Thoracic aorta (tissue), 2 donors: ENCODE measurements at places on chromosomes 4 and X. TPM values are rescaled to one million over a fixed set of nuclear protein-coding genes. Genes with fewer than 3 reads are reported as not detected.

- no peak for DNase-seq
Observed at GRCh38 chr4:120299631-120300030, 233.0 kb upstream of the MAD2L1 start.

DNA sequence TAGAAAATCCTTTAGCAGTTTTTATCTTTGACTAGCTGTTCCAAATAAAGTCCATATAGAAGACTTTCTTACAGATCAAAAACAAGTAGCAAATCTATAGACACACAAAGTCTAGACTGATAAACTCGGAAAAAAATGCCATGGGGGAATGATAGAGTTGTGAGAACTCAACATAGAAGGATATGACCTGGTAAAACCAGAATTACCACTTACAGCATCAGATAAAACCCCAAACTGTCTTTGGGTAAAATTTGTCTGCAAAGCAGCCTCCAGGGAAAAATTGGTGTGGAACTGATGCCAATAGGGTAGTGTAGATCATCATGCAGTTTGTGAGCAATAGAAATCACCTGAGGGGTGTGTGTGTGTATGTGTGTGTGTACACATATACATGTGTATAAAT, 579.1 kb downstream of the SPOCK3 start:
- no peak for DNase-seq

DNA sequence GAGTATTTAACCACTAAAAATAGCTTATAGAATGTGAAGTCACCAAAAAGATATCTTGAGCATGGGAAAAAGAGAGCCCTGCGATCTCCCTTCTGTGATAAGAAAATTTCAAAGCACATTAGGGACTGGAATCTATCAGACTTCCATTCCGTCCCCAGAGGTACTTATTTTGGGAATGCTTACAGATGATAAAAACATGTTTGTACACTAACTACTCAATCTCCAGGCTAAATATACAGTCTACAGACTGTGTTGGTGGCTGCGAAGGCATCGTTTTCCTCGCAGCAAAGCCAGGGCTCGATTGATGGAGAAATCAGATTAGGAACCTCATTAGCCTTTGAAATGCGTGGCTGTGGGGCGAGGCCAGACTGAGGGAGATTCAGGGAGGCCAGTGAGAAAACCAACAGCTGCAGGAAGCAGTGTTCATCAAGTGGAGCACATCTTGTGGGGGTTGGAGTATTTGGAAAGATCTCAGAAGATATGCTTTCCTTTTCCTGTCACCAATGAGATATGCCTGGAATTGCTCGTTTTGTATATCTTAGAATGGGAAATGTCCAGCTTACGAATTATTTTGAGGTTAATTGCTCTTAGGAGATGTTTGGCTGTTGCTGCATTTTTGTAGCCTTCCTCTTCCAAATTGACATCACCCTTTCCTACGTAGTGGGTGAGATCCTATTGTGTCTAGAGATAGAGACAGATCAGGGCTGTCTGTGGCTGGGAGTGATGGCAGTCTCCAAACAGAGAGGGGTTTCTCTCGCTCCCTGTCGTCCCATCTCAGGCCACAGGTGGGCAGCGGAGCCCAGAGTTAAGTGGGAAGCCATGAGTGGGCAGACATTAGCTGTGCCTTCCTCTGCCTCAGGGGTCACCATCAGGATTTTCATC, 224.9 kb upstream of the FAT1 start:
- DNase-seq, result no peak

DNA sequence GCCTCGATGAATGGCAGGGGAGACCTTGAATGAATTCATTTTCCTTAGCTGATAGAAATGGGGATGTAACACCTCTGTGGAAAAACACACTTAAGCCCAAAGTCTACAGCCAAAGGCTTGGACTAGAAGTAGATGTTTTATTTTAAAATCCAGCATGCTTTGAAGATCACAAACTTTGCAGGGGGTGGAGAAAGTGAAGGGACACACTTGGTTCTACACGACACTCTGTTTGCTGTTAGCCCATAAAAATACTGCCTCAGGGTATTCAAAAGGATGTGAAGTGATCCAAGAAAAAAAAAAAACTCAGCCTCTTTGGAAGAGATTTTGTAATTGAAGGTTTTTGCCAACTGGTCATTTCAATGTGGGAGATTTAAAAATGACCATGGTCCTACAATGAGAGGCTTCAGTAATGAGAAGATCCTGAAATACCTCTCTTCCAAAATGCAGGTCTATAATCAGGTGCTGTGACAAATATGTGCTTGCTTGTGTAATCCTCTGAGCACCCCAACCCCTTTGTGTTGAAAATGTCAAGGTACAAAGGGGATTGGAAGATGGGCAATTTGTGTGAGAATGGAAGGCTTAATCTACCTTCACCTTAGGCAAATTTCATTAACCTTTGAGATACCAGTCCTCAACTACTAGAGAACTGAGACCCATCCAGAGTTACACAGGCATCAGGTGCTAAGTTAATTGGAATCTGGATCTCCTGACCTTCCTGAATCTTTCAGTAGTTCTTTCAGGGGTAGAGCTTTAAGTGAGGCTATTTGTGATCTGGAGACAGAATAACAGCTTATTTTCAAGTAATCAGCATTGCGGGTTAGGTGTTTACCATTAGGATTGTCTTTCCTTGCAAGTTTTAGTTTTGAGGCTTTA, 82.5 kb downstream of the HS6ST2 start:
- no peak for DNase-seq

GRCh38 chr4:158624889-158625478, 46.7 kb downstream of the C4orf46 start:
- no peak for DNase-seq

DNA sequence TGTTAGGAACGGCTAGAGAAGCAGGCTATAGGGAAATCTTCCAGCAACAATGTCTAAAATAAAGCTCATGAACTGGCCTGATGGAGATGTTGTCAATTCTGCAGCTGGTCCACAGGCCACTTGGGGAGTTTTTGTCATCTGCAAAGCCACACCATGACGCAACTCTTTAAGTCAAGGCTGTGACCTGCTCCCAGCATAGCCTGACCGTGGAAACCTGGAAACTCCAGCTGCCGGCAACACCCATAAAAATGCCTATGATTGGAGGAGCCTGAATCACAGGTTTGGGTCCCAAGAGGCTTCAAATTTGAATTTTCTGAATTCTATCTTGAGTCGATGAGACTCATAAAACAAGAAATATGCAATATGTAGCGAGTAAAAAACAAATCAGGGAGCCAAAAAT, 969.2 kb upstream of the PRKX start:
- no peak for DNase-seq

DNA sequence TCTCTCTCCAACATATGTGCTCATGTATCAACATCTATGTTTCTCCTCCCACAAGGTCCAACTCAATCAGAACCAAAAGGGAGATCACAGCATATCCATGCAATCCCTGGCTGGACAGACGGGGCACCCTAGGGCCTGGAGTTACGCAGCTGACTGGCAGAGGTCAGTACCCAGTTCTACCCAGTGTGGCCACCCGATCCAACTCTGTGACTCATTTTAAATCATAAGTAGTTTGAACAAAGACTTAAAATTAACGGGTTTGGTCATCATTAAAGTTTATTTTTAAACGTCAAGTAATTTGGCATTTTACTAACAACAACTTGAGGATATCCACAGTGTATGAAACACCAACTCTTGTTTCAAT, 59.5 kb downstream of the APBB2 start:
- no peak for DNase-seq

- DNase-seq, result no peak
Observed at GRCh38 chr4:182683661-182684060, 233.5 kb downstream of the DCTD start.

DNA sequence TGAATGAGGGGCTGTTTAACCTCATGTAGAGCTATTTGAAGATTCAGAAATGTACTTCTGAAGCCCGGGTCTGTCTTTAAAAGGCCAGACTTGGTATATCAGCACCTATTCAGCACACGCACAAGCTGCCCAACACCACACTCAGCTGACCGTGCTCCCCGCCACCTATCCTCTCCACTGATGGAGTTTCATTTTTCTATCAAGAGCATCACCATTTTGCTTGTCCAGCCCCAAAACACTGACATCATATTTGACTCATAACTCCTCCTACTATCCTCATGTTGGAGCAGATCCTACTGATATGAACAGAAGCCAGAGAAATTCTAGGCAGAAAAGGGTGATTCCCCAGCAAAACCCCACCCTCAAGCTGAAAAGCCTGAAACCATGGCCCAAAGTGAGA, 100.3 kb downstream of the SORBS2 start:
- DNase-seq, result no peak

DNA sequence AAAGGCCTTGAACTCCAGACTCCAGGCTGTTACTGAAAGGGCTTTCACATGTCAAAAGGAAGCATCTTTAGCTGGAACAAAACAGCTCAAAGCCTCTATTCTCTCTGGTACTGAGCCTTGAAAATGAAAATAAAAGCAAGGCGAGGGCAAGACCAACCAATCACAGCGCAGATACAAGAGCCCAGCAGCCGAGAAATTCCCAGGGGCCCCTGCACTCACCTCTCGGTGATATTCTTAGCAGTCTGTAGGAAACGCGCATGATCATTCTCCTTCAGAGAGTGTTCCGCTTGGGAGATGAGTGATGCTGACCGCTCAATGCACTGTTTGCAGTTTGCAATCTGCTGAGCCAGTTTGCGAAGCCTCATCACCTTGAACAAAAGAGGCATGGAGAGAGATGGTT, 138.1 kb downstream of the MID1 start:
- DNase-seq, result no peak

DNA sequence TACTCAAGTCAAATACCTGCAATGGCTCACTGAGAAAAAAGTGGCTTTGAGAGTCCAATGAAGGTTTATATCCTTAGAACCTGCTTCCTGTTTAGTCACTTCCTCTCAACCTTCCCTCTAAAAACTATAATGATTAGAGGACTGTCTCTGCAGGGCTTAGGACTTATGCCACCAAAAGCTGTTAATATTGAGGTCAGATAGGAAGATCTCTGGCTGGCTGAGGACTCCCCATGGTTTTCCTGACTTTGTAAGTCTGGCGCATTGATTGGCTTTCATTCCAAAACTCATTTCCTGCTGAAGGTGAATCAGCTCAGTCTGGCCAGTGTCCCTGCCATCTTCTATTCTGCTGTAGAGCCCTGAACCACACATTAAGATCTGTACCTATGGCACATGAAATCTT, 140.9 kb upstream of the ANK2 start:
- DNase-seq, result no peak

DNA sequence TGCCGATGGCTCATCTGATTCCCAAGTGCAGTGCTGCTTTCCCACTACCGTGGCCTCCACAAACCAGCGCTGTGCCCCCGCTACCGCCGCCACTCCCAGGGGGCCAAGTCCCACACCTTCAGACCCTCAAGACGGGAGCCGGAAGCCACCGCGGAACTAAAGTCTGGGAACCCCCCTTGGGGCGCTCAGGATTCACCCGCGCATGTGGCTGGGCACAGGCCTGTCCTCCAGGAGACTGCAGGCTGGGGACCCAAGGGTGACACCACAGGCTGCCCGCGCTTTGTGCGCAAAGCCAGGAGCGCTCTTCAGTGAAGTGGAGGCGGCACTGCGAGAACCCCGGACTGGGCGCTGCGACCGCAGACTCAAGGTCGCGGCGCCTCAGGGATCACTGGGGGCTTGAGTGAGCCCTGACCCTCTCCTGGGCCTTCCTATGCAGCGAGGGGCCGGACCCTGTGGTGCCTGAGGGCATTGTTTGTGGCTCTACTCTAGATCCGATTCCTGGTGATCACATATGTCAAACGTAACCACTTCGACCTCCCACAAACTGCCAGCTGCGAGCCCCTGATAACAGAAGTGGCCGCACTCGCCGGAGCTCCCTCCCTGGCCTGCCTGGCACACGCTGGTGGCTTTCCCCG, 20.4 kb upstream of the TBC1D14 start:
- DNase-seq, result no peak

- DNase-seq, result no peak
Observed at GRCh38 chr4:94274912-94275311, 67.2 kb downstream of the SMARCAD1 start.

DNA sequence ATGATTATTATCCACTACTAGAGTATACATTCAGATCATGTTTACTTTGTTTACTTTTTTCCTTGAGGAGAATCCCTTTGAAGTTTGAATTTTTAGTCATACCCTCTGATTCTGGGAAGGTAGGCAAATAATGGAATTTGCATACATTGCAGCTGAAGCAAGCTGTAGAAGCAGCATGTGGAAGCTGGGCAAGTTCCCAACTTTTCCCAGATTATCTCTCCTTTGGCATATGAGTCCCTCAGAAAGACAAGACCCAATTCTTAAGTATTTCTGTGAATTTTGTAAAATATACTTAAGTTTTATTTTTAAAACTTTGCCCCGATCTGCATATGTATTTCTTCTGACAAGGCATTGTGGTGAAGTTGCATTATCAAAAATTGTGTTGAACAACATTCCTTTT, 94.9 kb downstream of the CNKSR2 start:
- no peak for DNase-seq

DNA sequence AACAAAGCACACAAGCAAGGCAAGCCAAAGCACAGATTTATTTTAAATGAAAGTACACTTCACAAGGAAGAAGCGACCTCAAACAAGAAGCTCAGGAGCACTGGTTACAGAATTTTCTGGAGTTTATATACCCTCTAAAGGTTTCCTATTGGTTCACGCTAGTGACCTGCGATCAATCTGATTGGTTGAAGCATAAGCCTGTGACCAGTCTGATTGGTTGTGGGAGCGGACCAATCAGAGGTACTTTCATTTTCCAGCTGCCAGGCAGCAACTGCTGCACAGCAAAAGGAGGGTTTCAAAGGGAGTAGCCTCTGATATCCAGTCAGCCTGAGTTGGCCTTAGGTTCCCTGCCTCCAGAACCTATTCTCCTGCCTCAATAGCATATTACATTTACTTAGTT, 4.6 kb upstream of the AREG start:
- no peak for DNase-seq

DNA sequence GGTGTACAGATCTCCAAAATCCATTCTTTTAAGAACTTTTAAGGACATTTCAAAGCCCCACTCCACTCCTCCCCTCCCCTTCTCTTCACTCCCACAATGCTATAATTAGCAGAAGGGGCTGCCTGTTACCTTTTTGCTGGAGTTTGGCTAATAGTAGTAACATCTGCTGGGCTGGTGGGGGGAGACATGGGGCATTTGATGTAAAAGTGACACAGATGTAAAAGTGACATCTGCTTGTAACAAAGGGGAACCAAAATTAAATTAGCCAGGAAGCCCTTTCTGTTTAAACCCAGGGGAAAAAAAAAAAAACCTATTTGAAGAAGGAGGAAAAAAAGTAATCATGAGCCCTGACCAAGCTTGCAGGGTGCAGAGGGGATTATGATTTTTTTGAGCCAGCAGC, 5.4 kb upstream of the PHOX2B start:
- DNase-seq, result no peak

- no peak for DNase-seq
Observed at GRCh38 chr4:110675426-110675825, 52.5 kb upstream of the PITX2 start.

The ANKRD37 gene
- 15.7 TPM for total RNA-seq

The TEX13B gene
- total RNA-seq, result not detected

The ERVMER34-1 gene
- total RNA-seq, result not detected

The BLTP1 gene
- total RNA-seq, result 105 TPM

The PLK4 gene
- 1.2 TPM for total RNA-seq
